ENCODE measurements at places on chromosomes 16 and 17.

DNA sequence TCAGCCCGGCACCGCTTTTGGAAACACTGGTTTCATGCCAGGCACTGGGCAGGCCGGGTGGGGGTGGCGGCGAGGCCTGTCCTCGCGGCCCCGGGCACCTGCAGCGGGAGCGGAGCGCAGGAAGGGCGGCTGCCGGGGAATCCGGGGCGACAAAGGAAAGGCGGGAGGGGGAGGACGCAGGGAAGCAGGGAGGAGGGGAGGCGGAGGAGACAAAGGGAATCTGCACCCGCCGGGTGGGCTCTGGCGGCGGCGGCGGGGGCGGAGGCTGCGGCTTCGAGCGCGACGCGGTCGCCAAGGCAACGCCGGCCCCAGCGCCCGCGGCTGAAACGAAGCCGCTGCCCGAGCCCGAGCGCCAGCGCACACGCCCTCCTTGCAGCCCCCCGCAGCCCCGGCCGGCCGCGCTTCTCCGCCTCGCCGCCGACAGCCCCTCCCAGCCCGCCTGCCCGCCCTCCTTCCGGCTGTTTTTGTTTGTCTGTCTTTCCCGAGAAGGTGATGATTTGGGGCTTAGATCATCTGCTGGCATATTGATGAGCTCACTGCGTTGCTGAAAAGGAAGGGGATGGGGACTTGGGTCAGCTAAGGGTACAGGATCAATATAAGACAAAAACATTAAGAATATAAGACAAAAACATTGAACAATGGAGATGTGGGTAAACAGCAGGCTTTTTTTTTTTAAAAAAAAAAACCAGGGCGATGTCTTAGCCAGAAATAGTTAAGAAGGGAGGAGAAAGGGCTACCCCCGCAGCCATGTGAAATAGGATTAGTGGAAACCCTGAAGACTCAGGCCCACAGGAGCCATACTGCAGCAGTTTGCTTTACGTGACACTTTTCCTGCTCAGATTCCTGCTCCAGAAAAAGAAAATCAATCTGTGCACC is 32.7 kb downstream of the CDK5R1 start:
- DNase-seq: peak; percentile 3

- no peak for DNase-seq
Measured at GRCh38 chr17:21298056-21298982, 13.8 kb downstream of the MAP2K3 start.

DNA sequence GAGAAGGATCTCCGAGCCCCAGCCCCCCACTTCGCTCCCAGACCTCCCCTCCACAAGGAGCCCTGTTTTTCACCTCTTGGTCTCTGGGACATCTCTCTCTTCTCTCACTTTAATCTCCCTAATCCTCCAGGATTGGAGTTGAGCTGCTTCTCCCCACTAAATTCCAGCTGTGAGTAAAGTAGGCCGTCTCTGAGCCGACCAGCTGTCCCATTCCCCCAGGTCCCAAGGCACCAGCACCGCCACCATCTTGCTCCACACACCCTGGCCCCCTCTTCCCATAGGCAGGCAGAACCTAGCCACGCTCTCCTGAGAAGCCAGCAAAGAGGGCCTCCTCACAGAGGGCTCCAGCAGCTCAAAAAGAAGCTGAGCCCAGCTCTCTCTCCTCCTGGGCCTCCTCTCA is 878 bp downstream of the DLG4 start:
- no peak for DNase-seq

DNA sequence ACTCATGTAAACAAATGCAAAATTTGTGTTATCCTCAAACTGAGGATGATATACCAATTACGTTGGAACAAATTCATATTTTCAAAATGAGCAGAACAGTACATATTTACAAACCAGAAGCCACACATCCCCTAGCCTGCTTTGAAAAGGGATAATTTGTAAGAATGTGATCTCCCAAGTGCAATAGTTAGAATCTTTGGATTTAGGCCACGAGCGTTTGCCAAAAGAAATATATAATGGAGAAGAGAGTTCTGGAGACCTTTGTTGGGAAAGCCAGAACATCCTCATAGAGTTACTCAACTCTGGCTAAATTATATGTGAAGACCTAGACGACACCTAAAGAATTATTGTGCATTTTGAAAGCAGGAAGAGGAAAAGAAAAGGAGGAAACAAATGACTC is 449.3 kb downstream of the KCNJ2 start:
- no peak for DNase-seq

GRCh38 chr17:60303406-60304099 is 88.4 kb downstream of the USP32 start:
- DNase-seq: no peak

GRCh38 chr17:7959503-7960253 is 27.7 kb downstream of the CNTROB start:
- no peak for DNase-seq

- DNase-seq: no peak
Measured at GRCh38 chr16:16025214-16025968, 76.0 kb downstream of the ABCC1 start.

- no peak for DNase-seq
Measured at GRCh38 chr16:23676924-23677480, 1.7 kb upstream of the PLK1 start.

- no peak for DNase-seq
Measured at GRCh38 chr17:2263183-2264066, 40.2 kb downstream of the SMG6 start.

DNA sequence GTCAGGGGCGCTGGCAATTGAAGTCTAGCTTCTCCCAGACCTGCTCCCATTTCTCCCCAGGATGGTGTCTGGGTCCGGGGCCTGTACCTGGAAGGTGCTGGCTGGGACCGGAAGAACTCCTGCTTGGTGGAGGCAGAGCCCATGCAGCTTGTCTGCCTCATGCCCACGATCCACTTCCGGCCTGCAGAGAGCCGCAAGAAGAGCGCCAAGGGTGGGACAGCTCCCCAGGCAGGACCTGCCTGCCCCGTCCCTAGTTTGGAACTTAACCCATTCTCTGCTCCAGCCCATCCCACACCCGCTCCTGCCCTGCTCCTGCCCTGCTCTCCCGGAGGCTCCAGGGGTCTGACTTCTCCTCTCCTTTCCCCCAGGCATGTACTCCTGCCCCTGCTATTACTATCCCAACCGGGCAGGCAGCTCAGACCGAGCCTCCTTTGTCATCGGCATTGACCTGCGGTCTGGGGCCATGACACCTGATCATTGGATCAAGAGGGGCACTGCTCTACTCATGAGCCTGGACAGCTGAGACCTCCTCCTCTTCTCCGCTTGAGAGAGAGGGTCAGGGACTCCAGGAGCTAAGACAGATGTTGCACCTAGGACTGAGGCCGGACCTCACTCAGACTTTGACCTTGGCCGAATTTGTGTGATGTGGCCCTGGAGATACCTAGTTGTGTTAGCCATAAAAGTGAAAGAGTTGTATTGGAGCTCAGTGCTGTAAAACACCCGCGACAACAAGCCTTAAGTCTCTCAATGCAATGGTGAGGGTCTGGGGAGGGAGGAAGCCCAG is 814 bp upstream of the KDM6B start:
- DNase-seq: no peak

- no peak for DNase-seq
Measured at GRCh38 chr16:86528061-86528929, 18.0 kb downstream of the FOXF1 start.

DNA sequence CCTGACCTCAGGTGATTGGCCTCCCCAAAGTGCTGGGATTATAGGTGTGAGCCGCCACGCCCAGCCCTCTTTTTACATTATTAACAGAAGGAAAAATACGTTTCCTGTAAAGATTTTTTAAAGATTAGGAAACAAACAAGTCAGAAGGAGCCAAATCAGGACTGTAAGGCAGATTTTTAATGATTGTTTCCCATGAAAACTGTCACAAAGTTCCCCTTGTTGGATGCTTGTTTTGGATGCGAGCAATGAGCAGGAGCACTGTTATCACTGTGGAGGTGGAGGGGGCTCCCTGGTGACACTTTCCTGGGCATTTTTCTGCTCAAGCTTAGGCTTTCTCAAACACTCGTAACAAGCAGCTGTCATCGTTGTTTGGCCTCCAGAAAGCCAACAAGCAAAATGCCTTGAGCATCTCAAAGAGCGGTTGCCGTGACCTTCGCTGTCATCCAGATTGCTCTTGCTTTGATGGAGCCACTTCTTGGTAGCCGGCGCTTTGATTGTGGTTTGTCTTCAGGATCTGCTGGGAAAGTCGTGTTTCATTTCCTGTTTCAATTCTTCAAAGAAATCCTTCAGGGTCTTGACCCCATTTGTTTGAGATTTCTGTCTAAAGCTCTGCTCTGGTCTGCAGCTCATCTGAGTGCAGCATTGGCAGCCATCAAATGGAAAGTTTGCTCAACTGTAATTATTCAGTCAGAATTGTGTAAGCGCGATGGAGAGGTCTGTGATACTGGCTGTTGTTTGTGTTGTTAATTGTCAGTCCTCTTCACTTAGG is 128.7 kb downstream of the RPTOR start:
- DNase-seq: no peak

GRCh38 chr17:64200080-64201032 is 62.7 kb downstream of the TEX2 start:
- no peak for DNase-seq
